ENCODE measurements at places on chromosomes 2 and 18. TPM values are rescaled to one million over a fixed set of nuclear protein-coding genes. Genes with fewer than 3 reads are reported as not detected.

APCDD1 gene
- 0.06 TPM for total RNA-seq

IL36RN gene
- total RNA-seq, result 0.02 TPM

SULT1C4 gene
- total RNA-seq, result not detected

CD28 gene
- total RNA-seq, result not detected

SCN7A gene
- total RNA-seq, result not detected

ALK gene
- total RNA-seq, result not detected

DAW1 gene
- total RNA-seq, result 2.1 TPM

NEU2 gene
- not detected for total RNA-seq

PRKAG3 gene
- total RNA-seq, result not detected

NDUFV2 gene
- total RNA-seq, result 120 TPM

GKN1 gene
- total RNA-seq, result 0.37 TPM

CRYBA2 gene
- total RNA-seq, result 0.25 TPM

SLC9A4 gene
- not detected for total RNA-seq

EPB41L3 gene
- 0.02 TPM for total RNA-seq

BOLL gene
- total RNA-seq, result not detected

KCNG2 gene
- not detected for total RNA-seq

CAPN13 gene
- 0.12 TPM for total RNA-seq

C2orf92 gene
- total RNA-seq, result 0.72 TPM

TBC1D8 gene
- 92.6 TPM for total RNA-seq

RSAD2 gene
- 0.13 TPM for total RNA-seq

CBLN2 gene
- 0.05 TPM for total RNA-seq

SERPINB3 gene
- 0.06 TPM for total RNA-seq

PDE6D gene
- 19.0 TPM for total RNA-seq

UPP2 gene
- total RNA-seq, result not detected

Data from A549 treated with AZD2906 at 1 μM for 4 hours (cell line).